Small intestine (tissue), 16 donors: ENCODE measurements at places on chromosomes 6 and 20.

- no peaks in the 10 kb centered on the region for H3K27me3 ChIP-seq
- no peak overlapping the region for H3K27ac ChIP-seq
- no peak overlapping the region for H3K4me3 ChIP-seq
- peak; percentile 5 for DNase-seq
These were observed 14.3 kb upstream of the ZC3H12D start for GRCh38 chr6:149499066-149499465.

DNA sequence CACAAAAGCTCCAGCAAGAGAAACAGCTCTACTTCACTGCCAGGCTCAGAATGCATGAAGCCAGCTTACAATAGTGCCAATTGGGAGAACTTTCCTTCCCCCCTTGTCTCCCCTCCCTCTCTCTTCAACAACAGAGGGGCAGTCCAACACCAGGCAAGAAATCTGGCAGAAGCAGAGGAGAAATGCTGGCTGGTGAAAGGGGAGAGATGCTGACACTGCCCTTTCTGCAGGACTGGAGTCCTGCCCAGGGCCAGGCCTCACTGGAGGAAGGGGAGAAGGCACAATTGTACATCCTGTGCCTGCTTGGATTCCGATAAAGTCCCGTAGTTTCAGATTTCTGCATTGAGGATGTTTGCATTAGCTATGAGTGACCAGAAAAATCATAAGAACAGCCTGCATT lies 148.6 kb downstream of the LRRC1 start:
- H3K27me3 ChIP-seq = no peaks in the 10 kb centered on the region
- H3K27ac ChIP-seq = no peak overlapping the region
- H3K36me3 ChIP-seq = no peaks in the 10 kb centered on the region
- H3K4me1 ChIP-seq = no peaks in the 10 kb centered on the region
- DNase-seq = no peak
- H3K4me3 ChIP-seq = no peak overlapping the region

- peaks cover 11% of the 10 kb centered on the region for H3K36me3 ChIP-seq
- no peak overlapping the region for H3K27ac ChIP-seq
- no peaks in the 10 kb centered on the region for H3K27me3 ChIP-seq
- no peak overlapping the region for H3K4me3 ChIP-seq
- H3K4me1 ChIP-seq = peaks cover 15% of the 10 kb centered on the region
These were observed 2.7 kb downstream of the ITCH start for GRCh38 chr20:34365765-34366213.

- peaks cover 5% of the 10 kb centered on the region for H3K27me3 ChIP-seq
- no peak for DNase-seq
- H3K4me1 ChIP-seq = no peaks in the 10 kb centered on the region
- no peak overlapping the region for H3K4me3 ChIP-seq
- no peaks in the 10 kb centered on the region for H3K36me3 ChIP-seq
These were observed 43.6 kb downstream of the ZNF831 start for GRCh38 chr20:59207235-59207634.

DNA sequence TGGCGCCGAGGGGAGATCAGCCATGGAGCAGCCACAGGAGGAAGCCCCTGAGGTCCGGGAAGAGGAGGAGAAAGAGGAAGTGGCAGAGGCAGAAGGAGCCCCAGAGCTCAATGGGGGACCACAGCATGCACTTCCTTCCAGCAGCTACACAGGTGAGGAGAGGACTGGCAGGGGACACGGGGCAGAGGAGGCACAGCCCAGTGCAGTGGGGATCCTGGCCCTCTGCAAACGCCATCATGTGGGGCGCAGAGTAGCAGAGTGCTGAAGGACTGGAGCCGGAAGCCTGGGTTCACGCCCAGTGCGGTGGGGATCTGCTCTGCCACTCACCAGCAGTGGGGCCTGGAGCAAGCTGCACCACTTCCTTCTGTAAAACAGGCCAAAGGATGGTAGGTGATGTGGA lies 41.1 kb upstream of the FANCE start:
- no peak overlapping the region for H3K4me3 ChIP-seq
- DNase-seq = no peak
- no peaks in the 10 kb centered on the region for H3K27me3 ChIP-seq

DNA sequence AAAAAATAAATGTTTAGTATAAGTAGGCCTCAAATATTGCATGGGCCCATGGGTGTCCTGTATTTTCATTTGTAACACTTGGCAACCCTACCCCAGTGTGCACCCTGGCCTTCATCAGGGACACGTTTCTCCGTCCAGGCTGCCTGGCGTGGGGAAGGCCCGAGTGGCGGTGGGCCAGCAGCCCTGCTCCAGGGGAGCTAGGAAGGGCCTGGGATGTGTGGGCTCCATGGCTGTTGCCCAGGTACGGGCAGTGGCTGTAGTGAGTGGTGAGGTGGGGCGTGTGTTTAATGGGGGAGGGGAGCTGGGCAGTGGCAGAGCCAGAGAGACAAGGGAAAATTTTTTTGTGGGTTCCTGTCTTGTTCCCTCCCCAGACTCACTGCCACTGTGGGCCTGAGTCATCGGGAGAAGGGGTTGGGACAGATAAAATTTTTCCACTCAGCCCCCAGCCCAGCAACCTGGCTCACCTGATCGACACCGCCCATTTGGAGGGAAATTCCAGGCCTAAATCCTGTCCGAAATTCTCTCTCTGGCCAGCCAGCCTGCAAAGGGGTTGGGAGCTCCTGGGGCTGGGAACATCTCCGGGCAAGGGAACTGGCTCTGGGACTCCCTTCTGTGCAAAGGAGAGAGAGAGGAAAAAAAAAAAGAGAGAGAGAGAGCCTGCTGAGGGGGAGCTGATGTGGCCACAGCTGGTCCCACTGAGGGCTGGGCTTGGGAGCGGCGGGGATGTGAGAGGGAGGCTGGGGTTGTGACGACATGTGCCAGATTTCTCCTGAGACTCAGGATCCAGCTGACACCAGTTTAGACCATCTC lies 32.5 kb upstream of the VEGFA start:
- no peak overlapping the region for H3K27ac ChIP-seq
- no peak overlapping the region for H3K4me3 ChIP-seq

DNA sequence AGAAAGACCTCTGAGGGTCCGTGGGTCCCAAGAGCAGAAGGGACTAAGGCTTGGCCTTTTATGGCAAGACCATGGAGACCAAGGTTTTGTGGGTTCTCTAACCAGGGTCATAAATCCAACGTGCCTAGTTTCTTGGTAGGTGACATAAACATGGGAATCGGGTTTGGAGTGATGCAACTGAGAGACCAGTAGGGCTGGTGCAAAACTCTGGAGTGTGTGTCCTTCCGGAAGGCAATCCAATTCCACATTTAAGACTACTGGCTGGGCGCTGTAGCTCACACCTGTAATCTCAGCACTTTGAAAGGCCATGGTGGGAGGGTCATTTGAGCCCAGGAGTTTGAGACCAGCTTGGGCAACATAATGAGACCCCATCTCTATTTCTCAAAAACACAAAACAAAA lies 116.5 kb upstream of the ARG1 start:
- no peak overlapping the region for H3K4me3 ChIP-seq
- H3K4me1 ChIP-seq = peaks cover 3% of the 10 kb centered on the region
- no peaks in the 10 kb centered on the region for H3K27me3 ChIP-seq
- no peak overlapping the region for H3K27ac ChIP-seq
- DNase-seq = no peak
